Stimulated activated CD8-positive, alpha-beta memory T cell treated with anti-CD3 and anti-CD28 coated beads, Interleukin-4, amount 100 ng/mL, for 1 hour (primary cell): ENCODE measurements at places on chromosomes 7 and 10.

DNA sequence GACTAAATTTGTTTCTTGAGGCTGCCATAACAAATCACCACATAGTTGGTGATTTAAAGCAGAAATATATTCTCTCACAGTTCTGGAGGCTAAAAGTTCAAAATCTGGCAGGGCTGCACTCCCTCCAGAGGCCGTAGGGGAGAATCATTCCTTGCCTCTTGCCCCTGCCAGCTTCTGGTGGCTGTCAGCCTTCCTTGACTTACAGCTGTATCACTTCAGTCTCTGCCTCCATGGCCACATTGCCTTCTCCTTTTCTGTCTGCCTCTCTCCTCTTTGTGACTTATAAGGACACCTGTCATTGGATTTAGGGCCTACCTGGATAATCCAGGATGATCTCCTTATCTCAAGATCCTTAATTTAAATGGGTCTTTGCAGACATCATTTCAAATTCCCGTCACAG, 5.8 kb upstream of the LRRC4 start:
- no peak for DNase-seq

- no peak for DNase-seq
These were observed 12.6 kb downstream of the CYP26A1 start for GRCh38 chr10:93086289-93086688.

- DNase-seq, result no peak
These were observed 40.4 kb downstream of the RASGEF1A start for GRCh38 chr10:43226441-43226840.

- no peak for DNase-seq
These were observed 46.5 kb downstream of the ABCA13 start for GRCh38 chr7:48217753-48218152.

- DNase-seq, result no peak
These were observed 4.2 kb upstream of the RPEL1 start for GRCh38 chr10:103241262-103242011.

DNA sequence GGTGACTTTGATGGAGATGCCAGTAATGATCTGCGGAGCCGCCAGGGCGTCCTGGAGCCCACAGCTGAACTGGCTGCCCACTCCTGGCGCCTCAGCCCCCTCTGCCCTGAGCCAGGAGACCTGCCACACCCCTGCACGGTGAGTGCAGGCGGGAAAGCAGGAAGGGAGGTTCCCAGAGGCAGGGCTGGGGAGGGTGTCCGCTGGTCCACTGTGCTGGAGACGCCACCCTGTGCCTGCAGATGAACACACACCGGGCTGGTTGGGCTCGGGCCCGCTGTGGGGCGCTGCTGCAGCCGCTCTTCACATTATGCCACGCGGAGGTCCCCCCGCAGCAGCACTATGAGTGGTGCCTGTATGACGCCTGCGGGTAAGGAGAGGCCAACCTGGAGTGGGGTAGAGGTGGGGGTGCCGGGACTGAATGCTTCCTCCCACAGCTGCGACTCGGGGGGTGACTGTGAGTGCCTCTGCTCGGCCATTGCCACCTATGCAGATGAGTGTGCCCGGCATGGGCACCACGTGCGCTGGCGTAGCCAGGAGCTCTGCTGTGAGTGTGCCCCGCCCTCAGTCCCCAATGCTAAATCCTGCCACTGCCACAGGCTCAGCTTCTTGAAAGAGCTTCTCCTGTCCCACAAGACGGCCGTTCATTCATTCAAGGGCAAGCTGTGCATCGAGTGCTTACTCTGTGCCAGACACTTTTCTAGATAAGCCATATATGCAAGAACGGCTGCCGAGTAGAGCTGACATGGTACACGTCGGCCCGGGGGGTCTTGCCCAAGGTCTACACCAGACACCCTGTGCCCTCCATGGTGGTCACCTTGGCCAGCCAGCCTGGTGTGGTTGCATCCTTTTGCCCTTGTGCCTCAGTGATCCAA, 14.3 kb upstream of the ZNF467 start:
- no peak for DNase-seq

DNA sequence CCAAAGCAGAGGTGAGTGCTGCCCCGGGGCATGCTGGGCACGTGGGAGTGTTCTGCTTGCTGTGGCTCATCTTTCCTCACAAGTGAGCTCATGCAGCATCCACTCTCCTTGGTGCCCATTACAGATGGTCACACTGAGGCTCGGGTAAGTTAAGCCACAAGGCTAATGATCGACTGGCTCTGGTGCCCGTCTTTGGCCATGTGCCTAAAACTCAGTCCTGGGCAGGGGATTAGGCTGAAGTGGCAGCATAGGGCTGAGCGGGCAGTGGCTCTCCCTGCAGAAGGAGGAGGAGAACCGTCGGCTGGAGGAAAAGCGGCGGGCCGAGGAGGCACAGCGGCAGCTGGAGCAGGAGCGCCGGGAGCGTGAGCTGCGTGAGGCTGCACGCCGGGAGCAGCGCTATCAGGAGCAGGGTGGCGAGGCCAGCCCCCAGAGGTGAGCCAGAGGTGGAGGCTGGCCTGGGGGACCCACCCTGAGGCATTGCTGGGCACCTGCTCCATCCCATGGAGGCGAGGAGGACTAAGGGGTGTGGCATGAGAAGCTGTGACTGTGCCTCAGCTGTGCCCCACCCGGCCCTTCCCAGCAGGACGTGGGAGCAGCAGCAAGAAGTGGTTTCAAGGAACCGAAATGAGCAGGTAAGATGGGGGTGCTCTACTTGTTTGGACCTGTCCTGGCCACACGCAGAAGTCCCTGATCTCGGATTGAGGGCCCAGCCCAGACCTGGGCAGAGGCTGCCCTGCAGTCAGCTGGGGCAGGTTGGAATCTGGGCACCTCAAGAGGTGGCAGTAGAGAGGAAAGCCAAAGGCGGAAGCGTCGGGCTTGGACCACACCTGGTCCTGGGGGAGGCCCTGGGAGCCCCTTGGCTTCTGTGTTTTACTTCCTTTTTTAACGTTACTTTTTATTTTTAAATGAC, 7.3 kb downstream of the PGAM2 start:
- DNase-seq, result no peak

GRCh38 chr10:44874166-44874565, 37.0 kb upstream of the TMEM72 start:
- no peak for DNase-seq

DNA sequence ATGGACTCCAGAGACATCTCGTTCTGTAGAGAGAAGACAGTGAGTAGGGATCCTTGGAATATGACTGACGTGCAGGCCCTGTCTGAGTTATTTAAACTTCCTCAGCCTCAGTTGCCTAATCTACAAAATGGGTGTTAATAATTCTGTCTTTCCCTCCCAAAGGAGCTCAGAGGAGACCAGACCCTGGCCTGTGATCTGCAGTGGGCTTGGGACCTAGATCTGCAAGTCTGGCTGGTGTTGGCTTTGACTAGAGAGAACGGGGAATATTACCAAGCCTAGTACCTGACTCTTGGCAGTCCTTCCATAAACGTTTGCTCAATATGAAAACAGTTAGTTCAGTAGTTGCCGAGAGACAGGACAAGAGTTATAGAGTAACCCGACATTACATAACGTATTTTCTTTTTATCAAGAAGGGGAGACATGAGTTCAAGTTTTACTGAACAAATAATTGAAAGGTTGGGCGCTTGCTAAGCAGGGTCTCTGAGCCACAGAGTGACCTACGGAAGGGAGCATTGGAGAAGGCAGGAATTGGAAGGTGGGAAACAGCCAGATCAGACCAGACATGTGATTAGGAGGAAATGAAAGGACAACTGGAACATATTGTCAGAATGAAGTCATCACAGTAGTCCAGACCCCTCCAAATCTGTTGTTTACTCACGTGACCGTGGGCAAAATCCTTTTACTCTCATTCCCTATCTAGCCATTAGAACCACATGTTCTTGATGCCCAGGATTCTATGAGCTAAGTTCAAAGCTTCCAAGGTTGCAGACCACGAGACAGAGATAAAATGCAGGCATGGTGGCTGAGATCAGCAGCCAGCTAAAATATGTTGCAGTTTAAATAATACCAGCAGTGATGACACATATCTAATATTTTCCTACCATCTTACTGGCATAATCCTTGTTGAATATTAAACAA, 10.9 kb upstream of the CYP3A4 start:
- DNase-seq, result no peak

GRCh38 chr7:115722302-115722977, 308.1 kb downstream of the TFEC start:
- no peak for DNase-seq

- no peak for DNase-seq
These were observed 554.9 kb downstream of the TCERG1L start for GRCh38 chr10:130756651-130757050.

GRCh38 chr10:130617985-130618384, 481.8 kb downstream of the GLRX3 start:
- DNase-seq, result no peak

GRCh38 chr10:126102636-126103035, 206.3 kb downstream of the FANK1 start:
- no peak for DNase-seq

DNA sequence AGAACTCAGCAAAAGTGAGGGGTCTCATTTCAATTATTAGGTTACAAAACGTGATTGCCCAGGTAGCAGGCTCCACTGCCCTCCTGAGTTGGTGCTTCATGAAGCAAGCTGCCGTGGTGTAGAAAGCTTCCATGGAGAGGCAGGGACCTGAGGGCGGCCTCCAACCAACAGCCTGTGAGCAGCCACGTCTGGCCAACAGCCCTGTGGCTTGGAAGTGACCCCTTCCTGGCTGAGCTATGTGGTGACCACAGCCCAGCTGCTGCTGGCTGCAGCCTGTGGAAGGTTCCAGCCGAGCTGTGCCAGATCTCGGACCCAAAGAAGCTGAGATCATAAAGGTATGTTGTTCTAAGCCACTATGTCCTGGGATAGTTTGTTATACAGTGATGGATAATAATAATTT, 122.5 kb upstream of the KLF6 start:
- no peak for DNase-seq

DNA sequence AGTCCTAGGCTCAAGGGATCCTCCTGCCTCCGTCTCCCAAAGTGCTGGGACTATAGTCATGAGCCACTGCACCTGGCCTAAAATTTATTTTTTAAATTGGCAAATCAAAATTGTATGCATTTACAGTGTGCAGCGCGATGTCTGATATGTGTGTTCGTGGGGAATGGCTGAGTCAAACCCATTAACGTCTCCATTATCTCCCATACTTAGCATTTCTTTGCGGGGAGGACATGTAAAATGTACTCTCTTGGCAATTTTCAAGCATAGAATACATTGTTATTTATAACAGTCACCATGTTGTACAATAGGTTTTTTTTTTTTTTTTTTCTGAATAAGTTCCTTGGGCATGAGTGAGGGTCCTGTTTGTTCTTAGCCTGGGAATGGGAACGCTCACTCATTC, 3.8 kb downstream of the TMEM184A start:
- DNase-seq, result no peak

GRCh38 chr7:142896741-142897379, 11.3 kb upstream of the TRPV6 start:
- DNase-seq, result no peak

- no peak for DNase-seq
These were observed 158.0 kb downstream of the KCNMA1 start for GRCh38 chr10:77479586-77479985.

DNA sequence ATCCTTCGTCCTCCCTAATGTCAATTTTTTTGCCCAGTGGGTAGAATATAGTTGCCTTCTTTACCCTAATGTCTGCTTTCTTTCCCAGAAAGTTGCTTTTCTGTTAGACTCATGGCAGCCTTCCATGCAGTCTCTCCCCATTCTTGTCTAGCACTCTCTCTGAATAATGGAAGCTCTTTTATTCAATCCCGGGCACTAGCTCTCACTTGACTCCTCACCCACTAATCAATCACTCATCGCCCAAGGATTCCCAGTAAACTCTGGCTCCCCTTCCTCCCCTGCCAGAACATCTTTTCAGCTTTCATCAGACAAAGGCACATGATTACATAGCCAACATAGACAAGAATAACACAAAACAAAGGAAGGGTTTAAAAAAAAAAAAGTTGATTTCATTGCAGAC, 100.2 kb upstream of the RELN start:
- no peak for DNase-seq

- DNase-seq, result no peak
These were observed 20.2 kb upstream of the AMZ1 start for GRCh38 chr7:2667843-2668242.

DNA sequence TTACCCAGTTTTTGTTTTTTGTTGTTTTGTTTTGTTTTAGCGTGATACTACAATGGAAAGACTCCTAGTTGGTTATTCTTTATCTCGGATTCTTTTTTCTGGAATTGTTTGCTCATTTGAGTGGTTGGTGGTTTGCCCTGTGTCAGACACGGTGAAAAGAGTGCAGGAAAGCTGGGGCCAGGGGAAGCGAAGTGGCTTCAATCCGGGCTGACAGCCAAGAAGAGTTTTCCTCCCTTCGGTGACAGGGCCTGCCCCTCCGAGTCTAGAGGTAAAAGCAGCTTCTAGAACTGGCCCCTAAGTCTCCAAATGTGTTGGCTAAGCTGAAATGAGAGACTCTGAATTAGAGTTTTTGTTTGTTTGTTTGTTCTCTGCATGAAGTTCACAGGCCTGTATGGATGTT, 5.7 kb upstream of the AP5Z1 start:
- no peak for DNase-seq

GRCh38 chr10:3647074-3647473, 137.9 kb downstream of the KLF6 start:
- no peak for DNase-seq

GRCh38 chr7:43664681-43665080, 64.6 kb downstream of the COA1 start:
- DNase-seq, result no peak

- no peak for DNase-seq
These were observed 51.4 kb downstream of the ADARB2 start for GRCh38 chr10:1685699-1686490.

DNA sequence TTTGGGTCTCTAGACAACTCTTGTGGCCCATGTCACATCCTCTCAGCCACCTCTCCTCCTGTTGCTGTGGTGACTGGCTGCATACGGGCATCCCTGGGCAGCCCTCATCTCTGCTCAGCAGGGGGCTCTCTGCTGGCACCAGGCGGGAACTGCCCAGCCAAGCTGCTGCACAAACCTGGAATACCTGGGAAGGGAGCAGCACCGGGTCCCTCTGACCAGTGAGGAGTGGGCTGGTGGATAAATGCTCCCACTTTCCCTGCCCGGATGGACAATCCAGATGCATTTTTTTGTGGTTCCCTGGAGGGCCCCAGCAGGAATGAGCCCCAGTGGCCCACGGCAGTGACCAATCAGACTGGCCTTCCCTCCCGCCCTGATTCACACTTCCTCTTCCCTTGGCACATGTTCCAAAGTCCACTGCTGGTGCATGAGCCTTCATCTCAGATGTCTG, 21.9 kb downstream of the GRID1 start:
- no peak for DNase-seq

GRCh38 chr7:51027935-51028830, 245.5 kb upstream of the GRB10 start:
- DNase-seq, result no peak

DNA sequence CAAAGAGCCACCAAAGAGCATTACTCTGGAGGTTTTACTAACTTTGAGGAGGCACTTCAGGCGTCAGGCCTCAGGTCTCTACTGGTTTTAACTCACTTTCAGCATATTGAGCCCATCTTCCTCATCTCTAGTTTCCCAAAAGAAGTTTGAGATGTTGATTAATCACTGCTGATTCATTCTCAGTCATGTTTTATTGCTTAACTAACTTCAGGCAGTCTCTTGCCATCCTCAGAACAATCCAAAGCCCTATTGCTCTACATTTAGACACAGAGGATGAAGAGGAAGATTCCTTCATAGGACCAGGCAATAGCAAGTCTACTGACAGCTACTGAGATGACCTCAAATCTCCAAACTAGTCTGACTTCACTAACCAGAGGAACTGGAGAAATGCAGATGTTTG, 39.1 kb upstream of the BET1 start:
- DNase-seq, result no peak

- no peak for DNase-seq
These were observed 42.9 kb downstream of the XRCC2 start for GRCh38 chr7:152633072-152633471.

- no peak for DNase-seq
These were observed 944.3 kb downstream of the GATA3 start for GRCh38 chr10:8998751-8999150.

- DNase-seq, result no peak
These were observed 76.1 kb upstream of the ELMO1 start for GRCh38 chr7:37524797-37525196.
